Lower lobe of right lung (tissue), 2 donors: ENCODE measurements at places on chromosomes 12 and 14. TPM values are rescaled to one million over a fixed set of nuclear protein-coding genes. Genes with fewer than 3 reads are reported as not detected.

DNA sequence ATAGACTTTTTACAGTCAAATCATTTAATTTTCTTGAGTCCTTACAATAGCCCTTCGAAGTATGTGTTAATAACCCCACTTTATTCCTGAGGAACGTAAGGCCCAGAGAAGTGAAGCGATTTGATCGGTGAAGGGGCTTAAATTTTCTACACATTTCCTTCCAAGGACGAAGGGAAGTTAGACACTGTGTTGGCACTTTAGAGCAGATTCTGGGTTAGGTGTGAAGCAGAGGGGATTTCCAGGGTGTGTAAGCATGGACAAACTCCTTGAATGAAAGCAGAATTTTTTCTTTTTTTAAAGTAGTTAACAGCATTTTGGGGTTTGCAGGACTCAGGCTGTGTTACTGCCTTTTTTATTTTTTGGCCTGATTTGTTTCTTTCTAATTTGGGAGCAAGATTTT, 38.9 kb downstream of the PRORP start:
- DNase-seq: no peak

DNA sequence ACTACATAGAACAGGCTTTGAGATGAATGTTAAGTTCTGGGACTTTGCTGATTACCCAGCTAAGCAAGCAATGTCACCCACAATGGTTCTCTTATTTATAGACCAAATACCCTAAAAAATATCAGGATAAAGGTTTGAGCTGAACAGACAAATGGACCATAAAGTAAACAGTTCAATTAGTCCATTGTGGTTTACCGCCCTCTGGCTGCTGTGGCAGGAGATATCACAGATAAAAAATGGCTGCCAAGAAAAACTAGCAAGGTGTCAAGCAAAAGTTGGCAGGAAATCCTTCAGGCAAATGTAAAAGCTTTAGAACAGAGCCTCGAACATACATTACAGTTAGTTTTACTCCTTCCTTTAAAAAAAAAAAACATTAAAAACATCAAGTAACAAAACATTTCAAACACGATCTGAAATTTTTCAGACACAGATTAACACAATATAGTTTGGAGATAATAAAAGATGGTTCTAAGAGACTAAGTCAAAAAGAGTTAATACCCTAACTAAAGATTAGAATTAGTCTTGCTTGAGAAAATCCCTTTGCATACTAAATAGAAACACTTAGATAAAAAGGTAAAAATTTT, 41.3 kb downstream of the MED13L start:
- no peak for DNase-seq

DNA sequence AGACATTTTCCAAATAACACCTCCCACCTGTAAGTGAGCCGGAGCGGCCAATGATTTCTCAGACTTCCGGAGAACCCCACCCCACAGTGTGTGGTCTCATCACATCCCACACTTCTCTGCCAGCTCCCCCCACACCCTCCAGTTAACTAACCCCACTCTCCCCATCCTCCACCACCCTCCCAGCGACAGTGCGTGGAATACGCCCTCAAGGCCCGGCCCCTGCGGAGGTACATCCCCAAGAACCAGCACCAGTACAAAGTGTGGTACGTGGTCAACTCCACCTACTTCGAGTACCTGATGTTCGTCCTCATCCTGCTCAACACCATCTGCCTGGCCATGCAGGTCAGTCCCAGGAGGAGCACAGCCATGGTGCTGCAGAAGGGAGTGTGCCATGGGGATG, 184.4 kb upstream of the FKBP4 start:
- DNase-seq: no peak

GRCh38 chr14:100988011-100988410, 84.5 kb upstream of the RTL1 start:
- DNase-seq: no peak

GRCh38 chr12:122412851-122413433, 9.5 kb downstream of the CLIP1 start:
- no peak for DNase-seq

DNA sequence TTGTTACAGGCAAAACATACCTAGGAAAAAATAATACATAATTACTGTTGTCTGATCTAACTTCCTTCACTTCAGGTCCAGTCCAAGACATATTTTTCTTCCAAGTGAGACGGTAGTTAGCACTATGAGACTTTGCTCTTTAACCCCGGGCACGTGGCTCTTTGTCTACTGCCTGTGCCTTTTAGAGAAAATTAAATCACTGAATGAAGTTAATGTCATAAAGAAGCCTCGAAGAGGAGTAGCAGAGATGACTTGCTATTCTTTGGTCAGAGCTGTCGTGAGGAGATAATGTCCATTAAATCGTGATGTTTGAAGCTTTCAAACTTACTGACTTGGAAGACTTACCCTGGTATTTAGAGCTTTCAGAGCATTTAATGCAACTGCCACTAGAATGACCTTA, 8.7 kb downstream of the TESPA1 start:
- no peak for DNase-seq

- no peak for DNase-seq
These were observed 56.4 kb downstream of the CMKLR1 start for GRCh38 chr12:108282676-108283075.

DNA sequence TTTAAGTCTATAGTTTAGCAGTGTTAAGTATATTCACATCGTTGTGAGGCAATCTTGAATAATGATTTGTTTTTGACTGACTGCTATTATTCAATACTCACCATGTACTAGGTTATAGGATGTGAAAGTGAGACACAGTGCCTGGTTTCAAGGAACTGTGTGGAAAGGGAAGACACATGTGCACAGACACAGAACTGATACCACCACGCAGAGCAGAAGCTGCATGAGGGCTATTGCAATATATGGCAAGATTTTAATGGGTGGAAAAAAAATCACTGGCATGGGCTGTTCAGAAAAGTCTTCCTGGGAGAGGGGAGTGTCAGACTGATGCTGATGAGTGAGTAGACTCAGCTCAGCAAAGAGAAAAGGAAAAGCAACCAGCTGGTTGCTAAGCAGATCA, 10.4 kb downstream of the SLC7A8 start:
- no peak for DNase-seq

DNA sequence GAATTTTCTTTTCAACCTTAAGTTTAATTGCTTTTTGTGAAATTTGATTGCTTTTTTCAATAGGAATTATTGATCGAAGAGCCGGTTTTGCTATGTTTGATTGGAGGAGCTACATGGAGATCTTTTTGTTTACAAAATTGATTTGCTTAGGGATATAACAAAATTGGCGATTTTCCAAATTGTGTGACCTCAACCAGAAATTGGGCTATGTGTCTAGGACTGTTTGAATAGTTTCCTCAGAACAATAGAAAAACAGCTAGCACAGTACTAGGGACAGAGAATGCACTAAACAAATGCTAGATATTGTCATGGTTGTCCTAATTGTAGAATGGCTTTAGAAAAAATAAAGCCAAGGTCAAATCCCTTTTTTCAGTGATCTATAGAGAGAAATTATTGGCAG, 2.4 kb downstream of the SLC17A8 start:
- DNase-seq: no peak

- no peak for DNase-seq
These were observed 103.0 kb downstream of the PRIMA1 start for GRCh38 chr14:93685121-93685895.

Gene BRI3BP
- total RNA-seq: 7.3 TPM

Gene HIP1R
- 28.2 TPM for total RNA-seq

Gene VRTN
- not detected for total RNA-seq

Gene OTX2
- total RNA-seq: not detected

Gene NANOG
- total RNA-seq: not detected

Gene GNB3
- total RNA-seq: 1.0 TPM

Gene EML1
- total RNA-seq: 34.5 TPM
